ENCODE measurements at places on chromosomes 16 and 17.

- no peak for DNase-seq
Measured at GRCh38 chr16:72894293-72895151, 153.4 kb downstream of the ZFHX3 start.

DNA sequence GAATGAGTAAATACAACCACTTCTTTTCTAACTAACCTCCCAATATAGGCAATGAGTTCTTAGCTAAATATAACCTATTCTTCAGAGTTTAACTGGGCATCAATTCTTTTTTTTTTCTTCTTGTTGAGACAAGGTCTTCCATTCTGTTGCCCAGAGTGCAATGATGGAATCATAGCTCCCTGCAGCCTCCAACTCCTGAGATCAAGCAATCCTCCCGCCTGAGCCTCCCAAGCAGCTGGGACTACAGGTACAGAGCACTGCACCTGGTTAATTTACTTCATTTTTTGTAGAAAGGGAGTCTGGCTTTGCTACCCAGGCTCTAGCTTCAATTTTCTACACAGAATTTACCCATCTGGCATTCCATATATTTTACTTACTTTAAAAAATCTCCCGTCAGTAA, 1.1 kb downstream of the METTL16 start:
- no peak for DNase-seq

GRCh38 chr16:88482630-88483391, 29.7 kb downstream of the ZFPM1 start:
- DNase-seq, result no peak

DNA sequence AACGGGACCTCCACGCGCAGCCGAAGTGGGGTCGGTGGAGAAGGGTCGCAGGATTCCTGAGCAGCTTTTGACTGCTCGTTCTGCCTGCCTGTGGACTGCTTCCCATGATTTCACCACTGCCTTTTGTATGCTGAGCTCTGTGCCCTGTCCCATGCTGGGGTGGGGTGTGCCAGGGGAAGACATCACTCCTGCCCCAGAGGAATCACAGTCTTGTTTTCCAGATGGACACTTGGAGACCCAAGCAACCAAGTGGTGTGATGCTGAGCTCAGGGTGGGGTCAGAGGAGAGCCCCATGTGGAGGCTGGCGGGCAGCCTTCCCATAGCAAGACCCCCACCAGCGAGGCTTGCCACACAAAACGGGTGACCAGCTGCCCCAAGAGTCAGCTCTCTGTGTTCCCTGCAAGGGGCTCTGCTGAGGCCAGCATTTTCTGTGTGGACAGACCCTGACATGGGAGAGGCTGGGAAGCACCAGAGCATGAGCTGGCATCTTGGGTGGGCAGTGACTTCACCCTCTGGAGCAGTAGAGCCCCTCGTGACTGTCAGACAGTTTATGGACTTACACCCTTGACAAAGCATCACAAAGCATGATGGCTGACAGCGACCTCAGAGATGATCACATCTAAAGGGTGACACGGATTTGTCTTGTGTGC, 111.9 kb downstream of the GNAO1 start:
- DNase-seq, result no peak

DNA sequence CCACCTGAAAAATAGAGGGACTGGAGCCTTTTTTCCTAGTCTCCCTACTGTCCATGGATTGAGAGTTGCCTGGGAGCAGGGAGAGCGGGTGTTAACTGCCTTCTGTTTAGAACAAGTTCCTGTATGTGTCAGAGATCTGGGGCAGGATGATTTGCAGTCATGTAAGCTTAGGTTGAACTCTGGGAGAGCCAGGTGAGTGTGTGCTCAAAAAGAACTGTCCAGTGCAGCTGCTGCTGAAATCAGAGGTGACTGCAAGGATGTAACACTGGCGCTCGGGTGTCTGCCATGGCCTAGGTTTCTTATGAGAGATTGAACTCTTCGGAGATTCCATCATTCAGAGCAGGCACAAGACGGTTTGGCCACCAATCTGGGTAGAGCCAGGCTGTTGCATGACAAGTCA, 432.5 kb downstream of the CDH13 start:
- DNase-seq, result no peak

GRCh38 chr17:4576729-4577322, 7.5 kb upstream of the SMTNL2 start:
- no peak for DNase-seq

- no peak for DNase-seq
Measured at GRCh38 chr17:74271901-74272561, 2.0 kb upstream of the DNAI2 start.

- DNase-seq, result no peak
Measured at GRCh38 chr16:50121278-50121677, 31.8 kb upstream of the TENT4B start.

DNA sequence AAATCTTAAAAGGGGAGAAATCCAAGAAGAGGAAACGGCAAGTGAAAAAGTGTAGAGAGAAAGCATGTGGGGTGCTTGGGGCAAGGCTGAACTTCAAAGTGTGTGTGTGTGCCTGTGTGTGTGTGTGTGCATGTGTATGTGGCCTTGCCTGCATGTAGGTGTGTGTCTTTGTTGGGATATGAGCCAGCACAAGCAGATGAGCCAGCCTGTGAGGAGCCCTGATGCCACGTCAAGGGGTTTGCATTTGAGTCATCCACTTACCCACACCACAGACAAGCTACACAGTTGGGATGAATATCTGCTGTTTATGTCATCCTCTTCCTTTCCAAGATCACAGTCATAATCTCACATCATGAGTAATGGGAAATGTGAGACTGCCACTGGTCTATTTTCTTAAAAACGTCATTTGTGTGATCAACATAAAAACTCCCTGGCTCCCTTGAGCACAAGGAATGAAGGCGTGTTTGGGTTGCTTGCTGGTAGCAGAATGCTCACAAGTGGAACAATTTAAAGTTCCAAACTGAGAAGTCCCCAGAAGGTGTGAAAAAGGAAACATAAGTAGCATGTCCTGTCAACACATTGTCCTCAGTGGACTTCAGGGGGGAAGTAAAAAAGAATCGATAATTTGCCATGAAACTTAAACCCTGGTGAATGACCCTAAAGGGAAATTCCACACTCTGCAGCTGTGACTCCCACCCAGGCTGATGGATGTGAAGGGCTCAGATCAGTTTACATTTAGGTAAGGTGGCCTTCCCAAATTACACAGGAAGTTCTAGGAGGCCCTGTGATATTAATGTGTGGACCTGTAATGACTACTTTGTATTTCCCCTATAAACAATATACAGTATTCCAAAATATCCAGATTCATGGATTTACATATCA, 14.7 kb downstream of the KCTD19 start:
- DNase-seq, result no peak

DNA sequence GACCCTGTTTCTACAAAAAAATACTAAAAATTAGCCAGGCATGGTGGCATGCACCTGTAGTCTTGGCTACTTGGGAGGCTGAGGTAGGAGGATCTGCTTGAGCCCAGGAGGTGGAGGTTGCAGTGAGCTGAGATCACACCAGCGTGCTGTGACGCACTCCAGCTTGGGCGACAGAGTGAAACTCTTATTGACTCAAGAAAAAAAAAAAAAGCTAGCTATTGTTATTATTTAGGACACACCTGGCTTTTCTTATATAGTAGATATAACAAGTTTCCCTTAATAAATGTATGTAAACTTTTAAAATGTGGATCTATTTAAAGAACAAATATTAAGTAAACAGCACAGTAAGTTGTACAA, 1.8 kb downstream of the RABEP2 start:
- no peak for DNase-seq

DNA sequence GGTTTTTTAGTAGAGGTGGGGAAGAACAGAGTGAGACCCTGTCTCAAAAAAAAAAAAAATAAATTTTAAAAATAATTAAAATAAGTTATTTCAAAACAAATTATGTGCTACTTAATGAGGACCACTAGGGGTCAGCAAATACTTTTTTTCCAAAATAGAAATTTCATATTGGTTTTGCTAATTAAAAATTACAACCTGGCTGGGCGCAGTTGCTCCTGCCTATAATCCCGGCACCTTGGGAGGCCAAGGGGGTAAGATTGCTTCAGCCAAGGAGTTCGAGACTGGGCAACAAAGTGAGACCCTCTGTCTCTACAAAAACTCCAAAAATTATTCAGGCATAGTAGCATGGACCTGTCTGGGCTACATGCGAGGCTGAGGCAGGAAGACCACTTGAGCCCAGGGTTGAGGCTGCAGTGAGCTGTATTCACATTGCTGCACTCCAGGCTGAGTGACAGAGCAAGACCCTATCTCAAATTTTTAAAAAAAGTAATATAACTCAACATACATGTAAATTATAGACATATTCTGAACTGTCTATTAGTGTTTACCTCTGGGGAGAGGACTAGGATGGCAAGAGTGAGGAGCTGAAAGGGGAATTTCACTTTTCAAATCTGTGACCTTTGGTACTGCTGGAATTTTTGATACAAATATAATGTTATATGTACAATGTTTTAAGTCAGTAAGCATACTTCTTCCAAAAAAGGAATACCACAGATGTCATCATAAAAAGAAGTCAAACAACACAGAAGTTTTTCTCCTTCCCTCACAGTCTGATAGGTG, 8.1 kb downstream of the MEIOB start:
- DNase-seq, result no peak

DNA sequence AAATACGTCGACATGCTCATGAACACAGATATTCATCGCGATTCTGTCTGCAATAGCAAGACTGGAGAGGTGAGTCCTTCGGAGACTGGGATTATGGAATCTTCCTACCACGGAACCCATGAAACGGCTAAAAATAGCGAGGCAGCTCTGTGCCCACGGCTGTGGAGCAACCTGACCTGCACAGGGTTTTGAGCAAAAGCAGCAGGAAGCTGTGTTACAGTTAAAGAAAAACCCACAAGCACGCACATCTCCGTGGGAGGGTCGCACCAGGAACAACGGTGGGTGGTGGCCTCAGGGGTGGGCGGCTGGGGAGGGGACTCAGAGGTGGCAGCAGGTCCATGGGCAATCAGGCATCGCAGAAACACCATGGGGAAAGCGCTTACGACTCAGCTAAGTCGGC, 24.8 kb downstream of the SLC38A10 start:
- no peak for DNase-seq

DNA sequence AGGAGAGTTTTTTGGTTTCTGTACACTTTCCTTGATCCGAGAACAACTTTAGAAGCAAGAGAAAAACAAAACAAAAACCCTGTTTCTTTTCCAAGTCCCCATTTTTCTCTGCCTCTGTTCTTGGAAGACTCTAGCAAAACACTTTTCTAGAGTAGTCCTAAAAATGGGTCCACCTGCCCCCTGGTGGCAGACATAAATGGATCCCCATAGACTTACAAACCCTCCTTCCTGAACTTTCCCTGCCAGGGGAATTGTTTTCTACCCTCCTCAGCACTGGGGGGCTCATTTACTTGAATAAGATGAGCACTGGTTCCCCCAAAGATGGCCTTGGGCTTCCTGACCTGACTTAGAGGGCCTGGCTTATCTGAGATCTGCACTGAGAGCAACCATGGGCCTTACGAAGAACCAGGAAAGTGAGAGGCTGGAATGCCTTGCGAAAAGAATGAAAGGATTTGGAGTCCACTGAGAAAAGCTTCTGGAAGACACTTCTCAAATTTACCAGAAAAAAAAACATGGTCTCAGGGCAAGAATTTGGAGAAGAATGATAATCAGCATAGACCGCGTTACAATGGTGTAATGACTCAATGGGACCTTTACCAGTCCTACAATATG, 48.0 kb upstream of the CDYL2 start:
- no peak for DNase-seq

DNA sequence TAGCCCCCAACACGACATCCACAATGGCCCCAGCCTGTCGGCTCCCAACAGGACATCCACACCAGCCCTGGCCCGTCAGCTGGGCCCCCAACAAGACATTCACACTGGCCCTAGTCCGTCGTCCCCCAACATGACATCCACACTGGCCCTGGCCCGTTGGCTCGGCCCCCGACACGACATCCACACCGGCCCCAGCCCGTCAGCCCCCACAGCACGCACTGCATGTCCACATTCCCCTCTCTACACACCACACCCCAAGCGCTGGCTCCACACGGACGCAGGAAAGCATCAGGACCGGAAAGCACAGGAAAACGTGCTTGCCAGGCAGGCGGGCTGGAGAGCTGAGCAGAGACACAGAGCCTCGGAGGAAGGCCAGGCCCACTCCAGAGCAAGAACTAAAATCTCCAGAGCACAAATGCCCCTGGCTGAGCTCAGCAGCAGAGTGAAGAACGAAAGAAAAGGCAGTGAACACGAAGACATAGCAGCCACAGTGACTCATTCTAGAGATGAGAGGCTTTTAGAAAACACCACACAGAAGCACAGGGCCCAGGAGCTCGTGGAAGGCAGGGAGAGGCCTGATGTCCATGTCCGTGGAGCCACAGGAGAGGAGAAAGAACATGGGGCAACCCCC, 50.6 kb downstream of the LMF1 start:
- no peak for DNase-seq

DNA sequence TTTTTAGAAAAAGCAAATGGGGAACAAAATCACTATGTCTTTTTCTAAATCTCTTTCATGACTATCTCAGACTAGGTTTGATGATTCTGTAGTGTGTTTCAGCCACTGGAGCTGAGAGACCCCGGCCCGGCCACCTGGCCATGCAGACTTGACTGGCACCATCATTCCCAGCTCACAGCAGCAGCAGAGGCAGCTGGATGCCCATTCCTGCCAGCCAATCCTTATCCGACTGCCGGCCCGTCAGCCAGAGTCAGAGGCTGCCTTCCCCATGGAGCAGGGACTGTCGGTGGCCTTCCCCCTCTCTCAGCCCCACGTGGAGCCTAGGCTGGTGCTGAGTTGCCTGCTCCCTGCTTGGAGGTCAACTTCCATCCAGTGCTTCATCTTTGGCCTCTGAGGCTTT, 56.0 kb upstream of the WSB1 start:
- no peak for DNase-seq

GRCh38 chr16:79885320-79885719, 284.8 kb upstream of the MAF start:
- DNase-seq, result no peak

GRCh38 chr17:5841862-5842261, 228.3 kb upstream of the WSCD1 start:
- DNase-seq, result no peak

GRCh38 chr17:73420897-73421296, 109.1 kb upstream of the CDC42EP4 start:
- DNase-seq, result no peak

DNA sequence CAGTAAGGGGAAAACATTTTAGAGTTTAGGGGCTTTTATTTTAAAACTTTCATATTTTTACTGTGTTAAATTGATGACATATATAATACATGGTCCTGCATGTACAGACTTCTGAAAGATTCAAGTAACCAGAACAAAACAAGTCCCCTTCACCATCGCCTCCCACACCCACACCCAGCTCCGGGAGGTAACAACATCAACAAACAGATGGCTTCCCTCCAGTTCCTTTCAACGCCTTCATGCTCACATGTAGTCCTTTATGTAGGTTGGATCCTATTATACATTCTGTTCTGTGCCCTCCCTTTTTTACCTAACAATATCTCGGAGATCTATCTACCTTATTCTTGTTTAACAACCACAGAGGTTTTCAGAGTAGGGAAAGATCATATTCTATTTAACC, 30.5 kb downstream of the GINS3 start:
- no peak for DNase-seq

- no peak for DNase-seq
Measured at GRCh38 chr16:9438991-9439390, 347.5 kb downstream of the HAPSTR1 start.

Measured in cortex of kidney (tissue), 1 donor.